ENCODE measurements at places on chromosomes 16 and 17.

- no peak for DNase-seq
Measured at GRCh38 chr17:47896672-47897490, 845 bp downstream of the SP2 start.

- DNase-seq, result no peak
Measured at GRCh38 chr16:66525396-66526180, 24.3 kb downstream of the TK2 start.

- no peak for DNase-seq
Measured at GRCh38 chr16:68848786-68849185, 5.5 kb downstream of the TANGO6 start.

DNA sequence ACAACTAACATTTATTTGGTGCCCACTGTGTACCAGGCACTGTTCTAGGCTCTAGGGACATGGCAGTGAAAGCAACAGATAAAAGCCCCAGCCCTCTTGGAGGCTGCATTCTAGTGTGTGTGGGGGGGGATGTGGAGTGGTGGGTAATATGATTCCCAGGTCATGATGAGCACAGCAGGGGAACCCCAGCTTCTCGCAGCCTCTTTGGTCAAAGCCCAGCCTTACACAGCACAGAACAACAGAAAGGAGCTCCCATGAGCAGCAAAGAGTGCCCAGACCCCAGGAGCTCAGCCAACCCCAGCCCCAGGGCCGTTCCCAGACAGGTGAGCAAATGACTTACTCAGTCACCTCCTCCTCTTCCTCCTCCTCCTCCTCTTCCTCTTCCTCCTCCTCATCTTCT is 21.9 kb downstream of the CNGB1 start:
- DNase-seq, result no peak

GRCh38 chr17:46026166-46027047 is 27.4 kb downstream of the STH start:
- DNase-seq, result no peak

GRCh38 chr16:79062336-79062735 is 538.2 kb downstream of the MAF start:
- no peak for DNase-seq

DNA sequence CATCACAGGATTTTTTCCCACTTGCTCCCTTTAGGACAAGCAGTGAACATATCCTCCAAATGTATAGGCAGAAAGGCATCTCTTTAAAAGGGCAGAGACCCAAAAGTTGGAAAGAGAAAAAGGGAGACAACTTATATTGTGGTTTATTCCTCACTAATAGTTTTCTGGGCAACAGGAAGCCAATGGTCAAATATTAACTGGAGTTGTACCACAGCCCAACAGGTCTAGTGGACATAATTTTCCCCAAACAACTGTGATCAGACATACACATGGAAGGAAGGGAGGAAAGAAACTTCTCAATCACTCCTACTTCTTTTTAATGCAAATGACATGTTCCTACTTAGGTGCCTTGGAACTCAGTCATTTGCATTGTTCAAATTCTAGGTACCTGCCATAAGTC is 78.4 kb downstream of the SOX9 start:
- no peak for DNase-seq

- no peak for DNase-seq
Measured at GRCh38 chr16:50326835-50327465, 41.8 kb downstream of the BRD7 start.

DNA sequence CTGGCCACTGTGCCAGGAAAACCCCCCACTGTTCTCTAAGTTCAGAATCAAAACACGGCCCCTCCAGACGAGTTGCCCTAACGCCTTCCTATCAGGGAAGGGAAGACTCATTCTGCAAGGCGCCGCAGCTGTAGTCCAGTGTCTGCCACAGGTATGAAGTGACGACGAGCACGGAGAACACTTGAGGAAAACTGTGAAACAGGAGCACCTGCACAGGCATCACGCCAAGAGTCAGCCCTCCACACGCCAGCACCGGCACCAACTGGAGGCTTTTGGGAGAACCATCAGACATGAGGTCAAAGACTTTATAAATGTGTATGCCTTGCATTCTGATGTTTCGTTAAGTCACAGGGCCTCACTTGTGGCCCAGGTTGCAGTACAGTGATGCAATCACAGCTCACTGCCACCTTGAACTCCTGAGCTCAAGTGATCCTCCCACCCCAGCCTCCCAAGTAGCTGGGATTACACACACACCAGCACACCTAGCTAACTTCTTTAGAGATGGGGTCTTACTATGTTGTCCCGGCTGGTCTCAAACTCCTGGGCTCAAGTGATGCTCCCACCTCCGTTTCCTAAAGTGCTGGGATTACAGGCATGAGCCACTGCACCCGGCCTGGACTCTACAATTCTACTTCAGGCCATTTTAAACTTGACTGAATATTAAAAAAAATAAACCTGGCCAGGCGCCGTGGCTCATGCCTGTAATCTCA is 22.9 kb downstream of the KLHDC4 start:
- DNase-seq, result no peak
